ENCODE measurements at places on chromosomes 7 and 10.

DNA sequence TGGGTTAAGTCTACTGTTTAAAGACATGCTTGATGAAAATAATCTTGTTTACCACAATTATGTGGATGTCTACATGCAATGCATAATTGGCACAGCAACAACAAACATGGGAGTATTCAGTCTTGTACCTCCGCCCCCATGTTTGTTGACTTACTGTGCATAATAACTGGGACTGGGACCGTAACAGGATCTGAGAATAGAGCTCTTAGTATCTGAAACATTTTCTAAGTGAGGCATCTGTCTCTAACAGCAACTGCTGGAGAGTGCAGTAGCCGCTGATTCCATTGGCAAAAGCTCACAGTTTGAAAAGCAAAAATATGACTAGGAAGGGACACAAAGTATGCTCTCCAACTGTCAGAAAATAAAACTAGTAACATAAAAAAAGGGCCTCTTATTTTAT is 61.6 kb downstream of the ENO4 start:
- no peak for DNase-seq

DNA sequence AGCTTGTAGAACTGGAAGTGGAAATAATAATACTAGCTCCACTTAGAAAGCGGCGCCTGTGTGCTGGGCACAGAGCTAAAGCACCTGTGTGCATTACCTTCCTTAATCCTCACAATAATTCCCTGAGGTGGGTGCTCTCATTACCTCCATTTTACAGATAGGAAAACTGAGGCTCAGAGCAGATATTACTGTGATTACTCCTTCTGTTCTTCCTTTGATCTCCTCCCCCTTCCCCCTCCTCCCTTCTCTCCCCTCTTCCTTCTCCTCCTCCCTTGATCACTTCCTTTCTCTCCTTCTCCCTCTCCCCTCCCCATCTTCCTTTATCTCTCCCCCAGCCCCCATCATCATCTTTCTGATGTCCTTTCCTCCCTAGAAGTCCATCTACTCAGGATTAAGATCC is 55.0 kb downstream of the C10orf105 start:
- no peak for DNase-seq

DNA sequence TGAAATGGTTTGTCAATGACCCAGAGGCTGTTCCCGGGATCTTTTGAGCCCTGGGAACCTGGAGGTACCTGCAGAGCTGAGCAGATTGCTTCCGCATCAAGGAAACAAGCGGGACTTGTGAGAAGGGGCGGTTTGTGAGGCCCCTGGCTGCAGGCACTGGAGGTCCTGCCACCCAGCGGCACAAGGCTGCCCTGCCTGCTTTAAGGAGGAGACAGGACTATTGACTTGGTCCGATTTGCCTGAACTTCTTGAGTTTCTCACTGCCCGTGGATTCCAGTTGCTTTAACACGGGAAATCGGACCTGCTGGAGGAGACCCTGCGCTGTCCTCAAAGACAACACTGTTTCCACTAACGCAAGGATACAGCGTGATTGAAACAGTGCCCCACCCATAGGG is 130.1 kb downstream of the DNAJB6 start:
- no peak for DNase-seq

DNA sequence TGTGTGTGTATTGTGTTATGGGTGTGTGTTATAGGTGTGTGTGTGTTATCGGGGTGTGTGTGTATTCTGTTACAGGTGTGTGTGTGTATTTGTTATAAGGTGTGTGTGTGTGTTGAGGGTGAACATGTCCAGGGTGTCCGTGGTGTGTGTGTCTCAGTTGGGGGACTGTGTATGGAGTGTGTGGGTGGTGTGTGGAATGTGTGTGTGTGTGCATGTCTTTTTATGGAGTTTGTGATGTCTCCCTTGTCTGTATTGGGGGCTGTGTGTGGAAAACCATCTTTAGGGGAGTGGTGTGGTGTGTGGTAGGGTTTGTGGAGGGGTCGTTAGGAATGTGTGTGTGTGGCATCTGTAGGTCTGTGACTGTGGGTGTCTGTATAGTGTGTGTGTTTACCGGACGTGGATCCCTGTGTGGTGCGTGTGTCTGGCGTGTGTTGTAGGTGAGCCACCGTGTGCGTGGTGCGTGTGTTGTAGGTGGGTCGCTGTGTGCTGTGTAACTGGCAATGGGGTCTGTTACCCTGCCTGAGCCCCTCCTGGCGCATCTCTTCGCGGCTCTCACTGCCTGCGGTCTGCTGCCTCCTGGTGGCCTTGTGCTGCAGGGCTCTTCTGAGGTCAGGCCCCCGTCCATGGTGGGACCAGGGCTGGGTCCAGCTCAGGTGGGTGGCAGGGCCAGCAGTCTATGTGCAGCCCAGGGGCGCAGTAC is 61.7 kb downstream of the PALD1 start:
- no peak for DNase-seq

DNA sequence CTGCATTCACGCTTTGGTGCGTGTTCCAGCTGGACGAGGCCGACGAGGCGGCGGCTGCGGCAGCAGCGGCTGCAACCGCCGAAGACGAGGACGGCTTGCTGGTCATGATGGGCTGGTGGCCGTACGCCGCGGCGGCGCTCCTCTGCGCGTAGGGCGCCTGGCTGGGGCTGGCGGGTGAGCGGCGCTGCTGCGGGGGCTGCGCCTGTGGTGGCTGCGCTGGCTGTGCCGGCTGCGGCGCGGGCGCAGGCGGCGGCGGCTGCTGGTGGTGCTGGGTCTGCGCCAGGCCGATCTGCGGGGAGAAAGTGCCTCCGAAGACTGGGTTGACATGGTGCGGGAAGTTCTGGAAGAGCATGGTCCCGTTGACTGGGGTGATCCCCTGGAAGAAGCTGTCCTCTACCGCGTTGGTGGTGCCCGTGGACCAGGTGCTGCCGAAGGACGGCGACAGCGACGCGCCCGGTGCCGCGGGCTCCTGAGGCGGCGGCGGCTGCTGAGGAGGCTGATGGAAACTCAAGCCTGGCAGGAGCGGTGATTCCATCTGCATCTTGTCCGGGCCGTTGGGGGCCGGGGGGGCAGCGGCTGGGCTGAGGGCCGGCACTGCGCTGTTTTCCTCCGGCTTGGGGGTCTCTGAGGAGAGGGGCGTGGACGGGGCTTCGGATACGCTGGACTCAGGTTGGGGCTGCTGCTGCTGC is 51.1 kb downstream of the CPEB3 start:
- DNase-seq: peak; percentile 39

DNA sequence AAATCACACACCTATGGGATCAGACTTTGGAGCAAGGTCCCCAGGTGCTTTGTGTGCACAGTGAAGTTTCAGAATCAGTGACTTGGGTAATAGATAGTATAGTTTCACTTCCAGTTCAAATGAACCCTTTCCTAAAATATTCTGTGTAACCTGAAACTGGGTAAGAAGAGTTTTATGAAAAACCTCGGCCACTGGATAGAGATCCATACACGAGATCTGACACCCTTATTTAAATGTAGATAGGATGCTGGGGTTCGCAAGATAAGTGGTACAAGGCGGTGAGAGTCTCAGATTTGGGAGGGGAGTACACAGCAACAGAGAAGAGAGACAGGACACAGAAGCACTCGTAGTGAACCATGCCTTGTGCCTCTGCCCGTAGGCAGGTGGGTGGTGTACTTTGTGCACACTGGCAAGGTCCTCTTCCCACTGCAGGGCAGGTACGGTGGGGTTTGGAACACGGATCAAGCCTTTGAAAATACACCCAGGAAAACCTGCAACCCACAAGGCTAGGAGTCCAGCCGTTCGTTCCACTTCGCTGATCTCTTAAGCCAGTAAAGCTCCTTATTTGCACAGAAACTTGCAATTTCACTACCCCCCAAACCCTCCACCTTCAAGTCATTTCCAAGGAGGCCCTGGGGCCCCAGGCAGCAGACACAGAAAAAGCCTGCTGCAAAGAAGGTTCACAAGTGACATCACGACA is 162.8 kb downstream of the USP6NL start:
- no peak for DNase-seq

DNA sequence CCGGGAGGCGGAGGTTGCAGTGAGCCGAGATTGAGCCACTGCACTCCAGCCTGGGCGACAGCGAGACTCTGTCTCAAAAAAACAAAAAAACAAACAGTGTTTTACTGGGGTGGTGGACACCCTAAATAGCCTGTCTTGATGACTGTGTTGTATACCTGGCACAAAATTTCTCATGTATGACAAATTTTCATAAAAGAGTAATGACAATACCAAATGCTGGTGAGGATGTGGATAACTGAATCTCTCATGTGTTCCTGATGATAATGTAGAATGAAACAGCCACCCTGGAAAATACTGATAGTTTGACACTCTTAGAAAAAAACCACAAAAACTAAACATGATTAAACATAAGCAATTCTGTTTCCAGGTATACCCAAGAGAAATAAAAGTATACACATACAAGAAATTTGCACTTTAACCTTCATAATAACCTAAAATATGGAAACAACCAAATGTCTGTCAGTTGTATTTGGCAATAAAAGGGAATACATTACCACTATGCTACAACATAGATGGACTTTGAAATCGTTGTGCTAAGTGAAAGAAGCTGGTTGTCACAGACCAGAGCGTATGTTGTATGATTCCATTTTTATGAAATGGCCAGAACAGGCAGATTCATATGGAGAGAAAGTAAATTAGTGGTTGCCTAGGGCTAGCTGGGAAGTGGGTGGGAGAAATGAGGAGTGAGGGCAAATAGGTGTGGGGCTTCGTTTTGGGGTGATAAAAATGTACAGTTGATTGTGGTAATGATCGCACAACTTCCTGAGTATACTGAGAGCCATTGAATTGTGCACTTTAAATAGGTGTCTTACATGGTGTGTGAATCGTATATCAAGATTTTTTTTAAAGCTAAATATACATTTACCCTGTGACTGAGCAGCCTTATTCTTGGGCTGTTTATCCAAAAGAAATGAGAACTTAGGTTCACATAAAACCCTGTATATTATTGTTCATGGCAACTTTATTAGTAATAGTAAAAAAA is 12.5 kb downstream of the WDR37 start:
- no peak for DNase-seq
